ENCODE measurements at places on chromosomes 3 and 15.

DNA sequence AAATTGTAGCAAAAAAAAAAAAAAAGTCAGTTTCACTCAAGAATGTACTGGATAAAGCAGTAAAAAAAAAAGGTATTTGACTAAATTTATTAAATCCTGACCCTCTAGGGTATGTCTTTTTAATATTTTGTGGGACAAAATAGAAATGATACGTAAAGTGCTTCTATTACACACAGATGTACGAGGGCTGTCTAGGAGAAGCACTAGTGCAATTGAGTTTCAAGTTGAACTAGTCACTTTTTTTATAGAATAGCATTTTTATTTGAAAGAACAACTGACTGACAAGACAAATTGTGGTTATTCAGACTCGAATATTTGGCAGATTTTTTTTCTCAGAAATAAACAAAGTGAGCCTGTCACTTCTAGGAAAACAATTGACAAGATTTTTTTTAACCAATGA is 49.0 kb downstream of the CCDC54 start:
- no peak for DNase-seq

DNA sequence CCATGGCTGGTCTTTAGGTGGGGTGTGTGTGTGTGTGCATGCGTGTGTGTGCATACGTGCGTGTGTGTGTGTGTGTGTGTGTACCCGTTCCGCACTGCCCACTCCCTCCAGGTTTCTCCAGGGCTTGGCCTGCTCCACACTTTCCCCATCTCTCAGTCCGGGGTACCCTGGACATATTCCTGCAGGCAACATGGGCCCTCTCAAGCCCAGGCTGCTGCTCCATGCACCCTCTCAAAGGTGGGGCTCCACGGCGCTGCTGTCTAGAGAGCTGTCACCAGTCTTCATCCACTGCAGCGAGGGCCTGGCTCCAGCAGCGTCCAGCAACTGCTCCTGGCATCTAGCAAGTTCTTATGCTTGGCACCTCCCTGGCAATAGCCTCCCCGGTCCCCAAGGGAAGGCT is 86.1 kb downstream of the ATP10A start:
- no peak for DNase-seq

GRCh38 chr3:33218446-33219174 is at the start of gene SUSD5:
Gene SUSD5 (minus strand): TSS chr3:33218810. CDS start chr3:33218797, 13 bp downstream.
- DNase-seq = peak; percentile 55

DNA sequence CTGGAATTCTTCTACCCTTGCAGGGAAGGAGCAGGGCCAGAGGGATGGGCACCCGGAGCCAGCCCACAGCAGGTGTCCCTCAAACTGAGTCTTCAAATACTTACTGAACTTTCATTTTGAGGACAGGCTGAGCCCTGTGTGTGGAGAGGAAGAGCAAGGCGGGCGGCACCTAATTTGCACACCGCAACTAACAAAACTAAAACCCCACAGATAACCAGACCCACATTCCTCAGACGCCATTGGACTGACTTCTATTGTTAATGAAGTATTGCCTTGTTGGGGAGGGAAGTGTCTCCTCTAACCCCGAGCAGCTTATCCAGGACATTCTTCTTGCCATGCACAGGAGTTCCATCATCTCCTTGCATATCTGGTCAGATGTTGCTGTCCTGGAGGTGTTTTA is 105.2 kb upstream of the NR2E3 start:
- peak; percentile 72 for DNase-seq

DNA sequence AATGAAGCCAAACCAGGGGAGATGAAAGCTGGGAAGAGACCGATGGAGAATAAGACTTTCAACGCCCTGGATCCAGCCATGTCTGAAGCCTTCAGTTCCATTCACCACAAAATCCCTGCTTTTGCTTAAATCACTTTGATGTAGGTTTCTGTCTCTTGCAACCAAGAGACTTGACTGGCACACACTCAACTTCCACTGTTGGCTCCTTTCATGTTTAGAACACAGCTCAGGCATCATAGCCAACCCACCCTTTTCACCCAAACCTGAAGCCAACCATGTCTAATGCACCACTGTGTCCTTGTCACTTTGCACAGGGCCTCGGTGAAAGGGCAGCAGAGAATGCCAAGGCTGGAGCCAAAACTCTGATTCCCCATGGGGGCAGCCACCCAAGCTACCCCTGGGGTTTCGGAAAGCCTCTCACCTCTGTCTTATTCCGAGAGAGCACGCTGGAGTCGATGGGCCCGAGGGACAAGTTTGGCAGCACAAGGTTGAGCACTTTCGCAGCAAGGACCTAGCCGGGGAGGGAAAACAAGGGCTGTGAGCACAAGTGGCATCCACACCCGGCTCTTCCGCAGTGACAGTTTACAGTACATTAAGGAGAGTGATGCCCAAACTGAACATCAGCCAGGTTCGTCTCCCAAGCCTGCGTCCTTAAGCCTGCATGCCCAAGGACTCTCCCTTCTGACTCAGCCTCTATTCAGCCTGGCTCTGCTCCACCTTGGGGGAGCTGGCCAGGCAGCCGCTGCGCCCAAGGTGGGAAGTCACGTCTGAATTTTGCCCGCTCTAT is 37.6 kb downstream of the ABTB1 start:
- DNase-seq = no peak

DNA sequence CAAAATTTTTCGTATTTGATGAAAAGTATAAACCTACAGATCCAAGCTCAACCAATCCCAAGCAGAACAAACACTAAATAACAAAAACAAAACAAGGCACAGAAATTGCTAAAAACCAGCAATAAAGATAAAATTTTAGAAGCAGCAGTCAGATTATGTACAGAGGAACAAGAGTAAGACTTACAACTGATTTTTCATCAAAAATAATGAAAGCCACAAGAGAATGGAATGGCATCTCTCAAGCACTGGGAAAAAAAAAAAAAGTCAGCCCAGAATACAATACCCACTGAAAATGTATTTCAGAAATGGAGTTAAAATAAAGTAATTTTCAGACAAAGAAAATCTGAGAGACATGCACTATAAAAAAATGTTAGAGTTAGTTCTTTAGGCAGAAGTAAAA is 27.0 kb downstream of the GPR156 start:
- DNase-seq = no peak

GRCh38 chr3:143101792-143102381 is 17.7 kb upstream of the CHST2 start:
- DNase-seq = no peak
